ENCODE measurements at places on chromosomes 1 and 21.

- DNase-seq: no peak
These were observed 75.2 kb upstream of the KCNA3 start for GRCh38 chr1:110749960-110750359.

- no peak for DNase-seq
These were observed 5.9 kb upstream of the CDC20 start for GRCh38 chr1:43352881-43353280.

DNA sequence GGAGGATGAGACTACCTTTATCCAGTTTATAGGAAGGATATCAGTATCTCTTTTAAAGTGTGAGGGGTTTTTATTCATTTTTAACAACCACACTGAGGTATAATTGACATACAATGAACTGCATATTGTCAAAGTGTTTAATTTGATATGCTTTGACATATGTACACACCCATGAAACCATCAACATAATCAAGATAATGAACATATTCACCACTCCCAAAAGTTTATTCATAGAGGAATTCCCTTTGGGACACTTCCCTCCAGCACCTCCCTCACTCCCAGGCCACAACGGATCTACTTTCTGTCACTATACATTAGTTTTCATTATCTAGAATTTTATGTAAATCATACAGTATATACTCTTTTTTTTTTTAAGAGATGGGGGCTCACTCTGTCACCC lies 63.4 kb upstream of the MCOLN3 start:
- DNase-seq: no peak

GRCh38 chr1:160558660-160559380 lies 20.5 kb downstream of the CD84 start:
- no peak for DNase-seq

GRCh38 chr21:25215698-25216384 lies 391.4 kb downstream of the MRPL39 start:
- DNase-seq: no peak

GRCh38 chr1:64801851-64802523 lies 57.1 kb downstream of the RAVER2 start:
- DNase-seq: no peak

DNA sequence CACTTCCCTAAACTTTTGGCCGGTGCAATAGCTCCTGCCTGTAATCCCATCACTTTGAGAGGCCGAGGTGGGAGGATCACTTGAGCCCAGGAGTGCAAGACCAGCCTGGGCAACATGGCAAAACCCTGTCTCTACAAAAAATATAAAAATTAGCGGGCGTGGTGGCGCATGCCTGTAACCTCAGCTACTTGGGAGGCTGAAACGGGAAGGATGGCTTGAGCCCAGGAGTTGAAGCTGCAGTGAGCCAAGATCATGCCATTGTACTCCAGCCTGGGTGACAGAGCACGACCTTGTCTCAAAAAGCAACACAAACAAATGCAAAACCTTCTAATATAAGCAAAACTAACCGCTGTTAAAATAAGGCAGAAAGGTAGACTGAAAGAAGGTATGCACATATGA lies 25.9 kb downstream of the TMEM51 start:
- no peak for DNase-seq

DNA sequence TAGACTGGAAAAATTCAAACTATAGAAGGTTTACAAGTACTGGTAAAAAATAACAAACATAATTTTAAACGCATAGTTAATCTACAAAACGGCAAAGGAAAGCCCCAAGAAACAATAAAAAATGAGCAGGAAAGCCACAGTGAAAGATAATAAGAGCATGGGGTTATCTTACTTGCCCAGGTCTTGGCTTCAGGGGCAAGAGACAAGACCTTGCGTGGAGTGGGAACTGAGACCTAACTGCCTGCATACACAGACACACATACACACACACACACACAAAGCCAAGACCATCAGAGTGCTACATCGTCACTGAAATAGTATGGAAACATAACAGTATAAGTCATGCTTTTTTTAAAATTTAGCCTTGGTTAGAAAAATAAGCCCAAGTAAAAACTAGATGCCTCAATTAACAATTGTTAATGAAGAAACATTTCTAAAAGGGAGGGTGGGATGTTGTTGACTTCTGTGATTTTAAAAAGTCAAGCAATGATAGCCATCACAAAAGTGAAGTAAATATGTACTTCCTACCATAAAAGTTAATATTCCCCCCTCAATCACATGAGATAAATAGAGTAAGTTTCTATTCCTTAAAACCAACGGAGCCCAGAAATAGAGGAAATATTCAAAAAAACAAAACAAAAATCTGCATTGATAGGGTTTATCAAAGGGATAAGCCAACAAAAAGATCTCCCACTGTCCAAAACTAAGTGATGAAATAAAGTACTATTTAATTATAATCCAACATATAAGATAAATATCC lies 29.4 kb upstream of the CRP start:
- no peak for DNase-seq

DNA sequence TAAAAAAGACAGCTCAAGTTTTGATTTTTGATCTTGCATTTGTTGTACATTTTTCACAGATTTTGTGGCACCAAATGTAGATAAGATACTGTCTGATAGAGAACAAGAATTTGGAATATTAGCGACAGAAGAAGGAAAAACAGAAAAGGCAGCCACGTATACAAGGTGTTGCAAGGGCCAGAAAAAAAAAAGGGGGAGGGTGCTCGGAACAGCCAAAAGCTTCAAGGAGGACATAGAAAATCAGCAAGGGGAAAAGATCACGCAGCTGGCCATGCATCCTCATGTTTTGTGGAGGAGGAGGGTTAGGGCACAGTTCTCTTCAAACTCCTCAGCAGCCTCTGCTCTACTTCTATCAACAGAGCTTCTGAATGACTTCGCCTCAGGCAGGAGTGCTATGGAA lies 80.7 kb upstream of the MROH9 start:
- no peak for DNase-seq

- no peak for DNase-seq
These were observed 259 bp downstream of the KCNT2 start for GRCh38 chr1:196607981-196608380.

- no peak for DNase-seq
These were observed 55.8 kb downstream of the HUNK start for GRCh38 chr21:31928656-31929055.

- DNase-seq: no peak
These were observed 12.5 kb upstream of the TNNI3K start for GRCh38 chr1:74222701-74223100.

DNA sequence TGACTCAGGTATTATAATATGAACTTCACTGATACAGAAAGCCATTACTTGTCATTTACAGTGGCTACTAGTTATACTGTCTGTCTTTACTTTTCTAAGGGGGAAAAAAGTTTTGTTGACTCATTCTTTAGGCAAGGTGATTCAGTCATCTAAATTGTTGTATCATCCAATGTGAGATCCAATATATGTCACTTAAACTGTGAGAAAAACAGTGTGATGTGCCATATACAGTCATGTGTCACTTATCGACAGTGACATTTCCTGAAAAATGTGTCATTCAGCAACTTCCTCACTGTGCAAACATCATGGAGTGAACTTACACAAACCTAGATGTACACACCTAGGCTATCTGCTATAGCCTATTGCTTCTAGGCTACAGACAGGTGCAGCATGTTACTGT lies 57.6 kb downstream of the KCNK2 start:
- no peak for DNase-seq

DNA sequence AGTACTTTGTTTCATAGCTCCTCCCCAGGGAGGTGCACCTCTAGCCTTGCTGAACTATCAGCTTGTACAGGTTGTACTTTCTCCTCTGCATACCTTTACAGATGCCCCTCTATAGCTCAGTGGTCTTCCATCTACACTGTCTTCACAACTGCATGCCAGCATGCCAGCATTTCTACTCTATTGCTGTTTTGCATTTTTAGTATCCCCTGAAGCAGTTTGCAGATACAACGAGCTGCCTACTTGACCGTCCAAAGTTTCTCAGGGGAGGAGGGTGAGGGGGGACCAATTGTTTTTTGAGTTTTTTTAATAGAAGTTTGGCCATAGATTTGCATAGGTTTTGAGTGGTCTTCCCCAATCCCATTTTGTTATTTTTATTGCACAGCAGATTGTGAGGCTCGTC lies 27.6 kb upstream of the CTH start:
- DNase-seq: no peak

DNA sequence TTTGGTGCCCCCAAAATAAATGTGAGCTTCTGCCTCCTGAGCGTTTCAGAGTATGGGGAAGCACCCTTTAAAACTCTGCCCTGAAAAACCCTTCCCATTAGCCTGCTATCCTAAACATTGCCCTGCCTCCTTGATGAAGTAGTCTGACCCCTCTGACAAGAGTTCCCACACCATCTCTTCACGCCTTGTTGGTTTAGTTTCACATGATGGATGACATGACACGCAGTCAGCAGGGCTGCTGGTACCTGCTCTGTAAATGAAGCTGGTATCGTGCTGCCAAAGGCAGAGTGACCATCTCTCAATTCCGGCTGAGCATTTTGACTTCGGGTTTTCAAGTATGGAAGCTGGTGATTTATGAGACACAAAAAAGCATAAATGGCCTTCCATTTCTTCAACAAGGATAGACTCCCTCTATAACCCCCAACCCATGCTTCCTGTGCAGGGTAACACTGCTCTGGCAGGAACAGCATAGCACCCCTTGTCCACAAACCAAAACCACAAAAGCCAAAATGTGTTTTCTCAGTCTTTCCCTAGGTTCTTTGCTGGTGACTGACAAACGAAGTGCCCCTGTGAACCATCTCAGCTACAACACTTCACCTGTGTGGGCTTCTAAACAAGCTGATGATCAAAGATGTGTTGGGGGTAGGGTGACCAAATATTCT lies 444.6 kb downstream of the NUF2 start:
- no peak for DNase-seq

DNA sequence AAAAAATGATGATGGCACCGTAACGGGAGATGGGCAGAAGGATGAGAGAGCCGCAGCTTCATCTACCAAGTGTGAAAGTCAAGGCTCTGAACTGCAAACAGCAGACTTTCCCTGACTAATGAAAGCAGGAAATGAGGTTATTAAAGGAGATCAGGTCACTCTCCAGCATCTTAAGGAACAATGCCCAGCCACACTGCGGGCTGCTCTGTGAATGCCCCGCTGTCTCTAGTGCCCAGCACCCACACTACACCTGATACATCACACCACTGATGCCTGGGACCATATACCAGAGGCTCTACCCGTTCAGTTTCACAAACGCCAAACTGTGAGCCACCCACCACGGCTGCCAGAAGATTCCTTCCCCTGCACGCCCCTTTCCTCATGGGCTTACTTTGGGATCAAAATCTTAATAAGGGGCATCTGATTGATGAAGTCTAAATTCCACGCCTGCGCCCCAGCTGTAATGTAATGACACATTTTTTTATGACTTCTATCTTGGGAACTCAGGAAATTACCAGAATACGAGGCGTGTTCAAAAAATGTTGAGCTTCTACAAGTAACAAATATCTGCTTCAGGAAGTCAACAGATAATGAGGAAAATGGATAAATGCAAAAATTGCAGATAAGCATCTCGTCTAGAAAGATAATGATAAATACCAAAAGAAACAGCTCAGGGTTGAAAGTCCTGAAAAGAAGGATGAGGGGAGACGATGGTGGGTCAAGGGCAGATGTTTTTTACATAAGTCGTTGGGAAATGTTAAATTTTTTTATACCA lies 72.0 kb downstream of the MIS18A start:
- no peak for DNase-seq

DNA sequence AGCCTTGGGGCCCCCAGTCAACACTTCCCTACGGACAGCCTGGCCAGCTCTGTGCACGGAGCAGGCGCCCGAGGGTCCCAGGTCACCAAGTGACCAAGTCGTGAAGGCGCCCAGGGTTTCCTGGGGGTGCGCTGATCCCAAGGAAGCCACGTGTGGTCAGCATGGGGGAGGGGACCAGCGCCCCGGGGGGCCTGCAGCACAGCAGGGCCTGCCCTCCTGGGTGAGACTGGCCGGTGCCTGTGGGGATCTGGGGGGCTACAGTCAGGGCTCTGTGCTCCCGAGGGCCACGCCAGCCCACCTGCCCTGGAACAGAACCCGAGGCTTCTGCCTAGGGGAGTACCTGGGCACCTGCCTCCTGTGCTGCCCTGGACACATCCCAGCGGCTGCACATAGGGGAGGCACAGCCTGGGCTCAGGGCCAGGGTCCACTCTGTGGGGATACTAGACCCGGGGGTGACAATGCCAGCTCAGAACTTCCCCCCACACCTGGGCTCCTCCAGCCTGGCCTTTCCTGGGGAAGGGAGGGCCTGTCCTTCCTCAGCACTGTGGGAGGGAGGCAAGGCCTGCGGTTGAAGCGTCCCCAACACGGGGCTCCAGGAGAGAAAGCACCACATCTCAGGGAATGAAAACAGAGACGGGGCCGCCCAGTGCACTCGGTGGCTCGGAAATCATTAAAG lies 6.2 kb upstream of the POFUT2 start:
- no peak for DNase-seq

- no peak for DNase-seq
These were observed at the start of gene WNT4 for GRCh38 chr1:22143065-22144033. Gene WNT4, minus strand, starts transcription at chr1:22143097. Its CDS starts 175 bp downstream, at chr1:22142922.

DNA sequence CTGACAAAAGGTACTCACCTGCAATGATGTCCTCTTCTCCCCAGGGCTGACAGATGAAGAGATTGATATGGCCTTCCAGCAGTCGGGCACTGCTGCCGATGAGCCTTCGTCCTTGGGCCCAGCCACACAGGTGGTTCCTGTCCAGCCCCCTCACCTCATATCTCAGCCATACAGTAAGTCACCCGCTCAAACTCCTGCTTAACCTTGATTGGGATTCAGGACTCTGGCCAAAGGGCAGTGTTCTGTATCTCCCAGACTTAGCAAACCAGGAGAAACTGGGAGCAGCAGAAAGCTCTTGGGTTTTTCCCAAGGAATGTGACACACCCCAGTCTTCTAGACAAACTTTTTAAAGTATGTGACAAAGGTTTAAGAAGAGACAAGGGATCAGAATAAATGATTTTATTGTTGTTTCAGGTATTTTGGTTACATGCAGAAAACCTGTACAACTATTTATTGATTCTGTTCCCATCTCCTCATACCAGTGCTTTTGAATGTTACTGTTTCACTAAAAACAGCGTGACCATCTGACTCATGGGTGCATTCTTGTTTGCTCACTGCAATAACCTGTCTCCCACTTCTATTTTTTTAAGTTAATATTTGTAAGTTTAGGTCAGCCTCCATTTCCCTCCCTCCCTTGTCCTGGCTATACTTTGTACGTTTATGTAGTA lies 124.6 kb downstream of the PEX14 start:
- no peak for DNase-seq

GRCh38 chr1:115286431-115287205 lies 51.4 kb downstream of the NGF start:
- no peak for DNase-seq

DNA sequence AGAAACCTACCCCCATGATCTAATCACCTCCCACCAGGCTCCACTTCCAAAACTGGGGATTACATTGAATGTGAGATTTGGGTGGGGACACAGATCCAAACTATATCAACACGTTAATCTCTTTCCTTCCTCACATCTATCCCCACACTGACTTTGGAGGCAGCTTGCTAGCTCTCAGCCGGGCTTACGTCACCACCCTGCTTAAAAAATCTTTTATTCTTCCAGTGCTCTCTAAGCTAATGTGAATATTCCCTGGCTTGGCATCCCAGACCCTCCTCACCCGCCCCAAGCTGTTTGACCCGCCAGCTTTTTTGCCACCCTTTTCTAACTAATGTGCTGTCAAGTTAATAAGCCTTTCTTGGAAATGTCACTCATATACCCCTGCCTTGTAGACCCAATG lies 47.9 kb upstream of the CTPS1 start:
- no peak for DNase-seq

- peak; percentile 45 for DNase-seq
These were observed 7.5 kb upstream of the PROK1 start for GRCh38 chr1:110443451-110443850.

Measured in NB4 (cell line).